ENCODE measurements at places on chromosomes 3 and 15.
A peak's percentile ranks its signal among the peaks of the same experiment; 100 is the strongest.

DNA sequence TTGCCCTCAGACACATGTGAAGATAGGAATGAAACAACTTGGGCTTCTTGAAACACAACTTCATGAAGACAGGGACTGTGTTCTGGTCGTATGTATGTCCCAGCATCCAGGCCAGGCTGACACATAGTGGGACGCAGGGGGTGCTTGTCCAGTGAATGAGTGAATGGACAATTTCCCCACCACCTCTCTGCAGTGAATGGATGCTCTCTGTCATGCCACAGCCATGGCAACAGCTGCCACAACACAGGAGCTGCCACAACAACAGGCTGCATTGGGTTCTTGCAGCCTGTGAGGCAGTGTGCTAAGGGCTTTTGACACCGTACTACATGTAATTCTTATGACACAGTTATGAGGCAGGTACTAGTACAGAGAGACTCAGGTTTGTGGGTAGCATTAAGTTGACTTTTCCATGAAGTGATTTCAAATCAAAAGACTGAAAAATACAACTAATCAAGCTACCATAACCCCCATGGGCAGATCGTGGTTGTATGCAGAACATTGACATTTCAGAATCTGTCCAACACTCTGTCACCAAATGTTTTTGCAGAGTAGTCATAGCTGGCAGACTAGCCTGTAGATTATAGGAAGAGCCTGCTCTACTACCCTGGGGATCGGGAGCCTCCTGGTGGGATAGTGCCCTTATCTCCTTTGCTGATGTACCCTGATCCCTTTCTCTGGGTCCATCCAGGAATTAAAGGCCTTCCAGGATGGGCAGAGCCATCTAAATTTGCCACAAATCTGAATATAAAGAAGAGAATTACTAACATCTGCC lies 40.8 kb downstream of the CLSTN2 start:
- no peak for DNase-seq

DNA sequence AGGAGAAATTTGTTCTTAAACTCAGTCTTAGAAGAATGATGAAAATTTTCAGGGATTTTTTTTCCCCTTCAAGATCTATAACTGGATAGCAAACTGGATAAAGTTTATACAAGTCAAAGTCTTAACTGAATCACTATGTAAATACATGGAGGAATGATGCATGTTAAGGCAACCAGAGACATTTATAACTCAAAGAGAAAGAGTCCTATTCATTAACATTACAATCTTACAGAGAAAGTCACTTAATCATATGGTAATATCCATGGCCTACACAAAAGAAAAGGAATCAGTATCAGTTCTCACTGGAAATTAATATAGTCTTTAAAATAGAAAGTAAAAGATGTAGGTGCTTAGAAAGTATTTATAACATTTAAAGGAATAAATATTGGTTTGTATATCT lies 869.1 kb downstream of the TBL1XR1 start:
- DNase-seq: no peak

DNA sequence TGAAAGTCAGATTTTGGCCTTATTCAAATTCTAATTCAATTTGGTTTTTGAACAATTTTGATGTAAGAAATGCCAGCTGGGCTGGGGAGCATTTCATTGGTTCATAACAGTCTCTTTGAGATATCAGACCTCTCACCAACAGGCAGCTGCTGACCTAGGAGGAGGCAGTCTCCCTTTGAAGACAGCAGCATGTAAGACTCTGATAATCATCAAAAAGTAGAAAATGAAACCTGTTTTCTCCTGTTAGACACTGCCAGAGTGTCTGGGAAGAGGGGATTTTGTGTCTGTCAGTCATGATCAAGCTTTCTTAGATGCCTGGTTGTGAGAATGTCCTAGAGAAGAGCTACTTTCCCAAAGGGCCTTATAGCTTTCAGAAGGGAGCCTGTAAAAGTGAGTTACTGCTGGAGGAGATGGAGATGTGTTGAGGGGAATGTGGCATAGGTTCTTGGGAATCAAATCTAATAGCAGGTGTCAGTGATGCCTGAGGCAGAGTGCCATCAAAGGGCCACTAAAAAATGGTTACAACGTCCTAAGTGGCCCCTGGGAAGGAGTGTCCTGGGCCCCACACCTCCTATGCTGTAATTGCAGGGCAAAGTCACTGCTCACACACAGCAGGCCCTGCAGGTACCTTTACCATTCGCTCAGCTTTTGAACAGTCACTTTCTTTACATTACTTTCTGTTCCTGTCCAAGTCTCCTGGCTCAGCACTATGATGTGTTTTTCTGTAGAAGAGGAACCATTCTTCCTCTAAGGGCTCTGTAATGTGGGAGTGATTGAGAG lies 43.1 kb downstream of the FSTL1 start:
- DNase-seq: no peak

- DNase-seq: no peak
These were observed 280.8 kb upstream of the ROPN1 start for GRCh38 chr3:124272605-124273151.

- DNase-seq: peak; percentile 89
These were observed 1.0 kb upstream of the MEX3B start for GRCh38 chr15:82046666-82047452.

GRCh38 chr3:143222505-143222904 lies 102.9 kb downstream of the CHST2 start:
- DNase-seq: no peak

DNA sequence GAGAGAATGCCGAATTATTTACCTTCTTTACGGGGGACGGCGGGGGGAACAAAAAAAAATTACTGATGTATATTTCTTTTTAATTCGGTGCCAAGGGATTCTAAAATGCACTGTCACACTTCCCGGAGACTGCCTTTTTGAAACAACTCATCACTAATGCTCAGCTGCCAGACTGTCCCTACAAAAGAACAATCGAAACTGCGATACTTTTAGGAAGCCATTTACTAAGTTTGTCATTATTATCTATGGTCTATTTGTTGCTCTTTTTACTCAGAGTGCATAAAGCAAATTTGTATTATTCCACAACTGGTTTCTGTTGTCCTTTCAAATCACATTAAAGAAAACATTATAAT lies 60.8 kb downstream of the TM4SF4 start:
- no peak for DNase-seq

GRCh38 chr3:144458283-144458682 lies 486.7 kb downstream of the DIPK2A start:
- no peak for DNase-seq

- no peak for DNase-seq
These were observed 109.5 kb downstream of the PEX5L start for GRCh38 chr3:179927191-179927590.

GRCh38 chr15:58139276-58139988 lies 1.3 kb downstream of the AQP9 start:
- DNase-seq: no peak

GRCh38 chr3:152496716-152497115 lies 228.0 kb downstream of the MBNL1 start:
- DNase-seq: no peak

- DNase-seq: no peak
These were observed 85.8 kb downstream of the PPCDC start for GRCh38 chr15:75109021-75109735.

DNA sequence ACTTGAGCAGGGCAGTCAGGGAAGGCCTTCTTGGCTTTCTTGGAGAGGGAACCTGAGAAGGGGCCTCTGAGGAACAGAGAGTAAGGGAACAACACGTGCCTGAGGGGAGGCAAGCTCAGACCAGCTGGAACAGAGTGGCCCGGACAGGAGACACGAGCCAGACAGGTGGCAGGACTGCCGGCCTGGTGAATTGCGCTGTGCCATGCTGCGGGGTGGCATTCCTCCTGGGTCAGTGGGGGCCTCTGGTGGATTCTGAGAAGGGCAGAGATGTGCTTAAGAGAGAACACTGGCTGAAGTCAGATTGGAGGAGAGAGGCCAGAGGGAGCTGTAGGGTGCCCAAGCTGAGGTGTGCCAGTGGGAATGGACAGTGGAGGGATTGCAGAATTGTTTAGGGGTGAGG lies 4.9 kb downstream of the CHAC1 start:
- no peak for DNase-seq

DNA sequence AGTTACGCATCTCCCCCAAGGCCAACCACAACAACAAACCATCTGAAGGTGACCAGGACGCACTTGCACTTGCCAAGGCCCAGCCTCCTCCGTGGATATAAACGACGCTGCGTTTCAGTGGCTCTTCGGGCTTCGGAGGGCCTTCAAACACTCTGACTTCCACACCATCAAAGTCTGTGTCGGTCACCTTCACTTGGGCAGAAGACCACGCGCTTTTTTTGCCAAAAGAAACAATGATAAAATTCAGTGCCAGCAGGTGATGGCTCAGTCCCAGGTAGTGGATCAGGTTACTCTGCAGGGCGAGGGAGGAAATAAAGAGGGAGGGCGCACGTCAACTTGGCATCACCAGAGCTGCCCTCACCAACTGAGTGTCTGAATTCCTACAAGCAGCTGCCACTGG lies 63.0 kb downstream of the NCEH1 start:
- no peak for DNase-seq

- no peak for DNase-seq
These were observed 264.2 kb upstream of the TLE3 start for GRCh38 chr15:70361891-70362290.

DNA sequence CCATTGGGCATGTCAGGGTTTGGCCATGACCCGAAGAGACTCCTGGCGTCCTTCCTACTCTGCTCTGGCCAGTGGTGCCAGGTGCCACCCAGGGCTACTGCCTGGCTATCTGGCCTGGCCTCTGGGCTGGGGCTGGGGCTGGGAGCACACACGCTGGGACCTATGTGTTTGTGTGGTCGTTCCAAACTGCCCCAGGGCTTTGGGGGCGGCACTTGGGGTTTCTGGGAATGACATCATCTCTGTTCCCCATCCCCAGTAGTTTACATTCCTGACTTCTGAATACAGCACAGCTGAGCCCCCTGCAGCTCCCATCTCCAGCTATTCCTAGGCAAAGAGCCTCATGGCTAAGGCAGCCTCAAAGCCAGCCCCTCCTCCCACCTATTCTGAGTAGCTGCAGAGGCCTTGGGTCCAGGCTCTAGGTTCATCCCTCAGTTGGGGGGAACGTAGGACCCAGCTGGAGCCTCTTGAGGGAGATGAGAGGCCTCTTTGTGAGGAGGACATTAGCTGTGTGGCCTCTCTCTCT lies 24.3 kb downstream of the PLEKHO2 start:
- DNase-seq: no peak

- no peak for DNase-seq
These were observed 281.8 kb upstream of the TGFBR2 start for GRCh38 chr3:30324587-30324986.

DNA sequence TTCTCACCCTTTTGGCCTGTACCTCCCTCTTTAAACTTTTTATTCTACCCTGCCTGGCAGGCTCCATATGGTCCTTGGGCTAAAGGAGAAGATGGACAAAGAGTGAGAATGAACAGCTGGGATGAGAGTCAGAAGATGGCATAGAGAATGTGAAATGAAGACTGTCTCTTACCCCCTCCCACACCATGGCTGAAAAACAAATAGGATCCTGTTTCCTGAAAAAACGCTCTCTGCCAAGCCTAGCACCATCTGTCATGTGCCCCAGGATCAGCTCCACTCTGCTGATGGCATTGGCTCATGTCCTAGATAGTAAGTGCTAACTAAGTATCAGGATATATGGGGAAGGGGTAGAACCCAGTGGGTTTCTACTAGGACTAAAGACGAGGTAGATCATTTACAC lies 238.6 kb downstream of the MEX3B start:
- no peak for DNase-seq

DNA sequence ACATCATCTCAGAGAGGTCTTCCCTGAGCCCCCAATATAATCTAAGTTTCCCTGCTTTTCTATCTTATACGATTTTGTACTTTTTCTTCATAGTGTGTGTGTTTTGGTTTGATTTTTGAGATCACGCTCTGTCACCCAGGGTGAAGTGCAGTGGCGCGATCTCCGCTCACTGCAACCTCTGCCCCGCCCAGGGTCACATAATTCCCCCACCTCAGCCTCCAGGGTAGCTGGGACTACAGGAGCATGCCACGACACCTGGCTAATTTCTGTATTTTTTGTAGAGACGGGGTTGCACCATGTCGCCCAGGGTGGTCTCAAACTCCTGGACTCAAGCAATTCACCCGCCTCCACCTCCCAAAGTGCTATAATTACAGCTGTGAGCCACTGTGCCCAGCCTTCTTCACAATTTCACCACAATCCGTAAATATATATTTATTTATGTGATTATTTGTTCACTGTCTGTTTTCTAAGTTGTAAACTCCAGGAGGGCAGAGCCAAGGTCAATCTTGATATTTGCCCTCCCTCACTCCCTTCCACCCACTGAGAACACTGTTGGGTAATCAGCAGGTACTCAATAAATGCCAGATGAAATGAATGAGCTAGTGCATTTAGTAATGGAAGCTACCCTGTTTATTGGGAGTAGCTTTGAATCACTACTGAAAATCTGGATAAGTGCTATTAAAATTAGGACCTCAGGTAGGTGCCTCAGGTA lies 547 bp upstream of the KNSTRN start:
- no peak for DNase-seq

DNA sequence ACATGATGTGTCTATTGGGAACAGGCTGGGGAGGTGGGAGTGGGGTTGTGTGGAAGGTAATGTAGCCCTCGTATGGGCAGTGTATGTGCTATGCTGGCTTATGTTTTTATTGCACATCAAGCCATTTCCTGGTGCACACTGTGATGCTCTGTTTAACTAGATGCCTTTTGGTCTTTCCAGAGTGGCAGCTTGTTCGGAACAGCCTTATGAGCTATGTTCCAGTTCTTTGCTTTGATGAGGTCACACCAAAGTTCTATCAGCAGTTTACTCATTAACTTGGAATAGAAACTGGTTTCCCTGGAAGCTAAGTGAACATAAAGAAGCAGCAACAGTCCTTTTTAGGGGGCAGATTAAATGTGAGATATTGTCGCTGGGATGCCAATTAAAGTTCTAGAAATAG lies 133.9 kb downstream of the DIPK2A start:
- DNase-seq: no peak

- no peak for DNase-seq
These were observed 2.6 kb upstream of the FLNB start for GRCh38 chr3:58005669-58006068.

Data from CD4-positive, alpha-beta T cell treated with Interferon alpha-2 for 1 hour (primary cell).